ENCODE measurements at places on chromosomes 7 and 10.

GRCh38 chr7:36844374-36844773 lies 120.1 kb upstream of the AOAH start:
- H3K4me1 ChIP-seq: no peaks in the 10 kb centered on the region
- H3K36me3 ChIP-seq: no peaks in the 10 kb centered on the region
- no peak overlapping the region for H3K27ac ChIP-seq
- no peak overlapping the region for H3K4me3 ChIP-seq
- H3K27me3 ChIP-seq: no peaks in the 10 kb centered on the region

- no peaks in the 10 kb centered on the region for H3K36me3 ChIP-seq
- no peaks in the 10 kb centered on the region for H3K4me1 ChIP-seq
- no peaks in the 10 kb centered on the region for H3K27me3 ChIP-seq
- H3K27ac ChIP-seq: no peak overlapping the region
Measured at GRCh38 chr10:2122431-2123124, 385.3 kb upstream of the ADARB2 start.

- DNase-seq: no peak
- H3K4me1 ChIP-seq: no peaks in the 10 kb centered on the region
- no peak overlapping the region for H3K4me3 ChIP-seq
Measured at GRCh38 chr10:125883211-125883610, 2.1 kb upstream of the DHX32 start.

- H3K36me3 ChIP-seq: no peaks in the 10 kb centered on the region
- peaks cover 46% of the 10 kb centered on the region for H3K4me1 ChIP-seq
- H3K4me3 ChIP-seq: peak overlapping the region; percentile 35
Measured at GRCh38 chr10:29895456-29895855, 163.9 kb downstream of the JCAD start.

DNA sequence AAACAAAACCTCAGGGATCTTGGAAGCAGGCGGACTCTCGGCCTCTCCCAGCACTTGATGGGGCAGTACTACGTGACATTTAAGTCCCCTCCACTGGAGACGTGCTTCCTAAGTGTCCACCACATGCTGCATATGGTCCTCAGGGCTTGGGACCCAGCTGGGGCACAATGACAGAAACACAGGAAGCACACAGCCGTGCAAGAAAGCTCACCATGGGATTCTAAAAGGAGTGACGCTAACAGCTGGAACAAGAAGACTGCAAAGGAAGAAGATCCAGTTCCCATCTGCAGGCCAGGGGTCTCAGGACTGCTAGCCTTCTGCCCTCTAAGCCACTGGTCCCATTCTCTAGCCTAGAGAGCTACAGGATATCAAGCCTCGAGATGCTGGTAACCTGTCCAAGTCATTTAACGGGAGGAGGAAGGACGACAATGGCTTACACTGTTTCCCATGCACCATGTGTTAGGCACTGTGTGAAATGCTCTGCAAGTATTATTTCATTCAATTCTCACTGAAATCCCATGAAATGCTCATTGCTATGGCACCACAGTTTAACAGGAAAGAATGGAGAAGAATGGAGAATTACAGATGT lies 61.1 kb downstream of the KCNMA1 start:
- H3K4me3 ChIP-seq: no peak overlapping the region
- DNase-seq: no peak
- H3K27ac ChIP-seq: peak overlapping the region; percentile 0
- H3K27me3 ChIP-seq: no peaks in the 10 kb centered on the region
- peaks cover 51% of the 10 kb centered on the region for H3K4me1 ChIP-seq

DNA sequence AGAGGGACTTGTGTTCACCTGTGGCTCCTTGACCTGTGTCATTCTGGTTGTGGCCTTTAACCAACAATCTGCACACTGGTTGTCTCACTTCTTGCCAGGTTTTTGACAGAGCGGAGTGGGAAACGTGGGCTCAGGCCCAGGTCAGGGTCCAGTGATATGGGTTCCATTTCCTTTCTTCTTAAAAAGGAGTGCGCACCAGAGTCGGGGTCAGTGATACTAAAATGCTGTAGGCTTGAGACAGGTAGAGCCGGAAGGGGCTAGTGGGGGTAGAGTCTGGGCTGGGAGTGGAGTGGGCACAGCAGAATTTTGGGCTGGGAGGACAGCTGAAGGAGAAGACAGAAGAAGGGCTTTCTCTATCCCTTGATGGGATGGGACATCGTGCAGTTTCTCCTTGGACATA lies 61.2 kb downstream of the SH2D4B start:
- no peaks in the 10 kb centered on the region for H3K36me3 ChIP-seq
- no peak for DNase-seq
- no peaks in the 10 kb centered on the region for H3K27me3 ChIP-seq
- H3K4me1 ChIP-seq: no peaks in the 10 kb centered on the region

DNA sequence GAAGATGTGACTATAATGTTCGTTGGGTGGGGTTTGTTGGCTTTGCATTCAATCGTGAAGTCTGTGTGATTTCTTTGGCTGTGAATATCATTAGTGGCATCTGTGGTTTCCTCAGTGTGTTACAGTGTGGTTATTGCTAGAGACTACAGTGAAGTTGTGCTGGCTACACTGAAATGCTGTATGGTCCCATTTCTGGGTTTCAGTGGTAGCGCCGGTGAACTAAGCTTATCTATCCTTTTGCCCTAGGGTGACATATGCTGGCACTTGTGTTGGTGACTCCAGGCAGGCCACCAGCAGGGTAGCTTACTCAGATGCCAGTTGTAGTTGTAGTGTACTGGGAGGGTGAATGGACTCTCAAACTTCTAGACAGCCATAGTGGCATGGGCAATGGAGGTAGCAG lies 259.5 kb downstream of the ANKRD30A start:
- no peaks in the 10 kb centered on the region for H3K36me3 ChIP-seq
- no peak overlapping the region for H3K4me3 ChIP-seq
- H3K27me3 ChIP-seq: no peaks in the 10 kb centered on the region
- no peaks in the 10 kb centered on the region for H3K4me1 ChIP-seq
- no peak for DNase-seq

DNA sequence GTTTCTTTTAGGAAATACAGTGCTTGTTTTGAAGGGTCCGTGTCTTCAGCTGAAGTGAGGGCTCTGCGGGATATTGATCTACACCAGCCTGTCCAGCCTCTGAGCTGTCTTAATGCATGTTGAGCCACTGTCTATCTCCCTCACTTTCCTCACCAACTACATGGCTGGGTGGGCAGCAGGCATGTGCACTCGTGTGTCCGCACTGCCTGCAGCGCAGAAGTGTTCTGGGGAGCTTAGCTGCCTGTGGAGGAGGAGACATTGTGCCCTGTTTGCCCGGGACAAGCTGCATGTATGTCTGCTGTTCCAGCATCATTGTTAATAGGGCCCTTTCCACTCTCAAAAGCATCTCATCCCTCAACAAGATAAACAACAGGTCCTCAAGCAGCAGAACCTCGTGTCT lies 133.1 kb upstream of the EEPD1 start:
- peaks cover 24% of the 10 kb centered on the region for H3K4me1 ChIP-seq
- no peaks in the 10 kb centered on the region for H3K36me3 ChIP-seq
- no peaks in the 10 kb centered on the region for H3K27me3 ChIP-seq
- DNase-seq: no peak
- H3K4me3 ChIP-seq: no peak overlapping the region

GRCh38 chr7:159192013-159192412 lies 47.3 kb upstream of the VIPR2 start:
- no peak overlapping the region for H3K27ac ChIP-seq
- no peaks in the 10 kb centered on the region for H3K36me3 ChIP-seq
- no peaks in the 10 kb centered on the region for H3K4me1 ChIP-seq
- no peak for DNase-seq

GRCh38 chr7:128045766-128046165 lies 14.5 kb upstream of the LRRC4 start:
- H3K27me3 ChIP-seq: no peaks in the 10 kb centered on the region
- no peak overlapping the region for H3K27ac ChIP-seq
- no peaks in the 10 kb centered on the region for H3K4me1 ChIP-seq
- H3K36me3 ChIP-seq: no peaks in the 10 kb centered on the region
- no peak overlapping the region for H3K4me3 ChIP-seq

DNA sequence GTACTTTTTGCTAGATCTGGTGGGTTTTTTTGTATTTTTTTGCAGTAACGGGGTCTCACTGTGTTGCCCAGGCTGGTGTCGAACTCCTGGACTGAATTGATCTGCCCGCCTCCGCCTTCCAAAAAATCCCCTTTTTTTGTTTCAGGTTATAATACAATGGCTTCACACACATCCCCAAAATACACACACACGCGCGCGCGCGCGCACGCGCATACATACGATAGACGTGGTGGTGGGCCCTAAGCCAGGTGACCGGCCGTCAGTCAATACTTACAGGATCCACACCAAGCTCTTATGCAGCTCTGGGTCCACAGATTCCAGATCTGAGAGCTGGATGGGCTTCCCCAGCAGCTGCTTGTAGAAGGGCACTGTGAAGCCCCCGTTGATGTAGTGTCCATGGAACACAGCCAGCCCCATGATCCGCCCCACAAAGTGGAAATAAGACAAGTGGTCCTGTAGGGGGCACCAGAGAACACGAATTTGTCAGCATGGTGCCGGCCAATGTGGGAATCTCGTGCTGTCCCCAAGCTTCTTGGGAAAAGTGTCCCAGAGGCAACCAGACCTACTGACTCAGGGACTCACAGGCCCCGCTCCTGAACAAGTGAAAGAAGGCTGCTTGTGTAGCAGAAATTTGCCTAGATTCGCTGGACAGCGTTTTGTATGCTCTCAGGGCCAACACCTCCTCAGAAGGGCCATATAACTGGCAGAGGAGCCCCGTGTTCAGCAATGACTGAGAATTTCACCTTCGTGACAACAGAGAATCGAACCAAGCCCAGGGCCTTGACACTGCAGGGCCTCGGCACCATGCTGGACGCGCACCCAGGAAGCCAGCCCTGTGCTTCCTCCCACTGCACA lies 103.6 kb downstream of the SMURF1 start:
- H3K27me3 ChIP-seq: no peaks in the 10 kb centered on the region
- H3K36me3 ChIP-seq: peaks cover 43% of the 10 kb centered on the region
- peak; percentile 43 for DNase-seq

DNA sequence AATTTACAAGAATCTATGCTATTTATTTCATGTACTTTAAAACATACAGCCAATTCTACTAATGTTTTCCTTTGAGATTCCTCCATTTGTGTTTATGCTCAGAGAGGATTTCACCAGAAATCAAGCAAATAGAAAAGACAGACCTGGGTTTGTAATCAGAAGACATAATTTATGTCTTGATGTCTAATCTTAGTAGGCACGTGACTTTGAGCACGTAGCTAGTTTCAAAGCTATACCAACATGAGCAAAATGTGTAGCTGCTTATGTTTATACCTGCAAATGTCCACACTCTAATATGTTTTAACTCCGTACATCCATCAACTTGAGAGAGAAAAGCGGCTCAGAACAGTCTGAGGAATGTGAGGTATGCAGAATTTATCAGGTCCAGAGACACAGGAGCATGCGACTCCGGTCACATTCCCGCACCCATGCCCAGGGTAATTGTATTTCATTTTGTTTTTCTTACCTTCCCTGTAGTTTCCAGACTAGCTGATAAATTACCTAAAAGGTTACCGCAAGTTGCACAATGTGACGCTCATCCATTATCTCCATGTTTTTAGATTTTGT lies 40.0 kb downstream of the SVOPL start:
- H3K36me3 ChIP-seq: no peaks in the 10 kb centered on the region
- H3K27ac ChIP-seq: no peak overlapping the region
- DNase-seq: no peak
- no peak overlapping the region for H3K4me3 ChIP-seq
- no peaks in the 10 kb centered on the region for H3K27me3 ChIP-seq

DNA sequence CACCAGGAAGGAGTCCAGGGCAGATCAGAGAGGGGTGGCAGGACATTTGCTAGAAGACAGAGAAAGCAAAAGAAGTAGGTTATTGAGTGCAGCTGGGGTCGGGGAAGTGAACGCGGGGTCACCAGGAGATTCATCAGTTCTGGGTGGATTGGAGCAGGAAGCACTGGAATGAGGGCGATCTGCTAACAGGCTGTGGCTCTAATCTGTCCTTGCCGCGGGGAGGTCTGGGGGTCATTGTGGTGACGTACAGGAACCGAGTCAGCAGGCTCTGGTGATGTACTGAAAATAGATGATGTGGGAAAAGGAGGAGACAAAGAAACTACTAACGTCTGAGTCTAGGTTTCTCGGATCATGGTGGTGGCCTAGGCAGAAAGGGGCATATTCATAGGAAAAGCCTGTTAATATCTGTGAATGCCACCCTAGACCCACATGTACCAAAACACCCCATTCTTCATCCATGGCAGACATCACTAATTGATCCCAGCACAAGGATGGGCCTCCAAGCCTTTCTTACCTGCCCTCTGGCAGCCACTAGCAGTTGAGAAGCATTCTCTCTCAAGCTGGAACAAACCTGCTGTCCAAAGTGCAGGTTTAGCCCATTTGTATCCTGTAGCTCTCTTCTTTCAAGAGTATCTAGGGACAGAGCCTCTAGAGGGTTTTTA lies 134.5 kb downstream of the C10orf105 start:
- no peaks in the 10 kb centered on the region for H3K36me3 ChIP-seq
- no peak overlapping the region for H3K4me3 ChIP-seq
- no peak for DNase-seq
- no peaks in the 10 kb centered on the region for H3K4me1 ChIP-seq

- H3K4me1 ChIP-seq: no peaks in the 10 kb centered on the region
- H3K27ac ChIP-seq: no peak overlapping the region
- H3K27me3 ChIP-seq: no peaks in the 10 kb centered on the region
- no peak for DNase-seq
- no peak overlapping the region for H3K4me3 ChIP-seq
Measured at GRCh38 chr7:152451356-152451755, 15.6 kb upstream of the KMT2C start.

- peak; percentile 36 for DNase-seq
- peaks cover 7% of the 10 kb centered on the region for H3K4me1 ChIP-seq
- H3K27ac ChIP-seq: peak overlapping the region; percentile 90
- no peaks in the 10 kb centered on the region for H3K36me3 ChIP-seq
Measured at GRCh38 chr10:69769395-69769992, 32.2 kb upstream of the COL13A1 start.

- H3K4me1 ChIP-seq: no peaks in the 10 kb centered on the region
- H3K4me3 ChIP-seq: no peak overlapping the region
- H3K27me3 ChIP-seq: no peaks in the 10 kb centered on the region
- DNase-seq: no peak
- H3K36me3 ChIP-seq: no peaks in the 10 kb centered on the region
Measured at GRCh38 chr10:5274795-5275194, 78.2 kb downstream of the AKR1C4 start.

GRCh38 chr10:45454262-45454661 lies 80.2 kb downstream of the ALOX5 start:
- no peaks in the 10 kb centered on the region for H3K27me3 ChIP-seq
- peaks cover 10% of the 10 kb centered on the region for H3K36me3 ChIP-seq
- H3K4me1 ChIP-seq: no peaks in the 10 kb centered on the region
- DNase-seq: no peak
- H3K27ac ChIP-seq: no peak overlapping the region
- H3K4me3 ChIP-seq: no peak overlapping the region

DNA sequence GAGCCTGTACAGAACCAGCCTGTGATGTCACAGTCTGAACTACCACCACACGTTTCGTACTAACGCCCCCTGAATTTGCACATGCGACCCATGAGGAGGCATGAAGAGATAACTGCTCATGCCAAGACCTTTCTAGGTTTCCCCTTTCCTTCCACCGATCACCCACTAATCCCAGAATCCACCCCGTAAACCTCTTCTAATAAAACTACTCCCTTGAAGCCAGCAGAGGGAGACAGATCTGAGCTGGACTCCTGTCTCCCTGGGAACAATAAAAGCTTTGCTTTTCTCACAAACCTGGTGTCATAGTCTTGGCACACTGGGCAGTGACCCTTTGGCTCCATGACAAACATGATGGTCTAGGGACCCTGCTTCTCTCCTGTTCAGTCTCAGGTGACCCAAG lies 144.5 kb downstream of the FRMD4A start:
- no peak for DNase-seq
- no peak overlapping the region for H3K27ac ChIP-seq
- H3K36me3 ChIP-seq: no peaks in the 10 kb centered on the region
- no peaks in the 10 kb centered on the region for H3K4me1 ChIP-seq
- no peaks in the 10 kb centered on the region for H3K27me3 ChIP-seq
